ENCODE measurements at places on chromosomes 1 and 21.

GRCh38 chr1:8281843-8282509 lies 35.9 kb upstream of the SLC45A1 start:
- DNase-seq: no peak

GRCh38 chr1:231512147-231512698 lies 16.2 kb upstream of the TSNAX start:
- DNase-seq: no peak

- DNase-seq: no peak
Observed at GRCh38 chr21:41819236-41819855, 52.5 kb upstream of the RIPK4 start.

DNA sequence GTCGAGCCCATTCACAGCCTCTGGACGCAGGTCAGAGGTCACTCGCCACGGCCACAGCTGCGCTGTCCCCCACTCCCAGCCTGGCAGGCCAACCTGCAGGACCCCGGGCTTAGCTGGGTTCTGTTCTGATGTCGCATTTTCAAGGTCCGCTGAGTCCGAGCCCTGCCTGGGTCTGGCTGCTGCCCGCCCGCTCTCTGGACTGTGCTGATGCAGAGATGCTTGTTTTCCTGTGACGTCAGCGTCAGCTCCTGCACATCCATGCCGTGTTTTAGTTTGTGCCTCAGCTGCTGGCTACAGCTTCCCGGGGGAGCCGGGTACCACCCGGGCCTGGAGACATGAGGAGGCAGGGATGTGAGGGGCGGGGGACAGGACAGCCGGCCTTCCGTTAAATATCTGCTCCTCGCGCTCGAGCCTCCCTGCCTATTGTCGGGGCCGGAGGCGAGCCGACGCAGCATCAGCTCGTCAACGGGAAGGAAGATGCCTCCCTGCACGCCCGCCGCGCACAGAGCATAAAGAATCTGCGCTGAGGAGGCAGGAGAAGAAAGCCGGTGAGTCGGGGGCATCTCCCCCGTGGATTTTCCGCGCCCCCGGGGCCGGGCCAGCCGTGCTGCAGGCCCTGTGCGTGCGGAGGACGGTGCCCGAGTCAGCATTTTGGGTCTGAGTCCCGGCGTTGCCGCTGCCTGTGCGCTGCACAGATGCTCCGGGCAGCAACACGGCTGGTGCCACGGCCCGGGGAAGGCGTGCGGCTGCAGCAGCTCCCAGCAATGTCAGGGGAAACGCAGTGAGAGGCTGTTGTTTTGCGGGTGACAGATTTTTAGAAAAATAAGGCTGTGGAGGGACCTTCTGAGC lies 23.4 kb downstream of the PRKCZ start:
- DNase-seq: no peak

- DNase-seq: no peak
Observed at GRCh38 chr1:160167580-160167979, 16.2 kb downstream of the ATP1A4 start.

DNA sequence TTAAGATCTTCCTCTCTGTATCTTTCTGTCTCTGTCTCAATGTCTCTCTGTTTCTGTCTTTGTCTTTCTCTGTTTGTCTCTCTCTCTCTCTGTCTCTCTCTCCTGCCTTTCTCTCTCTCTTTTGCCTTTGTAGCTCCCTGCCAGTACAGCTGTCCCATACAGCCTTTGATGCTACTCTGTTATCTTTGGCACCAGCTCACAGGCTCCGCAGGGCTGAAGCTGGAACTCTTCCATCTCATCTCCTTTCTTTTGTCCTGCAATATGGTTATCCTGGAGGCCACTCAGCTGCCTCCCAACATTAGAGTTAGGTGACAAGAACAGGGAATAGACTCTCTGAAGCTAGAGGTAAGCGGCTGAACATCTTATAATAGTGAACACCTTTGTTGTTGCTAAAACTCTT lies 354.3 kb upstream of the NEGR1 start:
- no peak for DNase-seq

GRCh38 chr1:164577291-164577690 lies 18.3 kb downstream of the PBX1 start:
- no peak for DNase-seq

- DNase-seq: no peak
Observed at GRCh38 chr1:2019571-2020309, 595 bp downstream of the GABRD start.

DNA sequence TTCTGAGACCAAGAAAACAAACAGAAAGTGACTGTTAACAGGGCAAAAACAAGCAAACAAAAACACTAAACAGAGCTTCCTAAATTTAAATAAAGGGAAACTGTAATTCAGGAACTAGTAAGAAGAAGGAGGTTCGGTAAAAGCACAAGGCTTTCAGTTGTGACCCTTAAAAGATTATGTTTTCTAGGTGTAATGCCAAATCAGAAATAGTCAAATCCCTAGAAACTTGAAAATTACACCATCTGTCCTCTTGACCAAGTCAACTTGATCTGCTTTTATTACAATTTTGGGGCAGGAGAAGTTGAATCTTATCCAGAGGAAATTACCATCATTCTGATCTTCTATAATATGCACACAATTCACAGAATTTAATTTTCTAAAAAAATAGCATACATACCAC lies 754.0 kb upstream of the ADGRL4 start:
- DNase-seq: no peak
